ENCODE measurements at places on chromosomes 12 and 14. TPM values are rescaled to one million over a fixed set of nuclear protein-coding genes. Genes with fewer than 3 reads are reported as not detected.

PRH1 gene
- 22.4 TPM for total RNA-seq

FBXO33 gene
- total RNA-seq, result 17.5 TPM

TBK1 gene
- total RNA-seq, result 32.1 TPM

SCNN1A gene
- total RNA-seq, result under 0.01 TPM

ESPL1 gene
- total RNA-seq, result 1.5 TPM

GPR162 gene
- total RNA-seq, result 2.6 TPM

TRHDE gene
- total RNA-seq, result 1.1 TPM

ACOT6 gene
- not detected for total RNA-seq

PAX9 gene
- not detected for total RNA-seq

SSPN gene
- total RNA-seq, result 9.3 TPM

PRR4 gene
- total RNA-seq, result 3.4 TPM

AQP6 gene
- total RNA-seq, result not detected

CACNA1C gene
- 6.0 TPM for total RNA-seq

CEBPE gene
- total RNA-seq, result not detected

IGFBP6 gene
- 2,626 TPM for total RNA-seq

C12orf54 gene
- total RNA-seq, result not detected

TPH2 gene
- total RNA-seq, result not detected

C12orf56 gene
- total RNA-seq, result not detected

SLC38A4 gene
- total RNA-seq, result 4.6 TPM

KERA gene
- not detected for total RNA-seq

SOCS4 gene
- 25.0 TPM for total RNA-seq

SMCO2 gene
- not detected for total RNA-seq

IRAK3 gene
- total RNA-seq, result 21.4 TPM

TMEM119 gene
- total RNA-seq, result 164 TPM

GYS2 gene
- not detected for total RNA-seq

HEATR5A gene
- 52.4 TPM for total RNA-seq

TM9SF1 gene
- 73.9 TPM for total RNA-seq

ETFBKMT gene
- 6.2 TPM for total RNA-seq

NFE2 gene
- 1.2 TPM for total RNA-seq
